ENCODE measurements at places on chromosomes 5 and 9.

DNA sequence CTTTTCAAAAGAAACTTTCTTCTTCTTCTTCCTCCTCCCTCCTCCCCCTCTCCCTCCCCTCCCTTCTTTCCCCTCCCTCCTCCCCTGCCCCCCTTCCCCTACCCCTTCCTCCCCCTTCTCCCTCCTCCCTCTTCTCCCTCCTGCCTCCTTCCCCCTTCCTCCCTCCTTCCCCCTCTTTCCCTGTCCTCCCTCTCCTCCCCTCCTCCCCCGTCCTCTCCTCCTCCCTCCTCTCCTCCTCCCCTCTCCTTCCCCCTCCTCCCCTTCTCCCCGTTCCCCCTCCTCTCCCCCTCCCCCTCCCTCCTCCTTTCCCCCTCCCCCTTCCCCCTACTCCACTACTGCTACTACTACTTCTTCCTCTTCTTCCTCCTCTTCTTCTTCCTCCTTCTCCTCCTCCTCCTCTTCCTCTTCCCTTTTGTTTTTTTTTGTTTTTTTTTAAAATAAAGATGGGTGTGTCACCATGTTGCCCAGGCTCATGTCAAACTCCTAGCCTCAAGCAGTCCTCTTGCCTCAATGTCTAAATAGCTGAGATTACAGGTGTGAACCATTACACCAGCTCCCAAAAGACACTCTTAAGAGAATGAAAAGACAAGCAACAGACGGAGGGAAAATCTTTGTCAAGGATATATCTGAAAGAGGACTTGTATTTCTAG lies 87.5 kb downstream of the SCAMP1 start:
- DNase-seq, result no peak

- no peak for DNase-seq
These were observed 979.0 kb downstream of the EFNA5 start for GRCh38 chr5:106691701-106692100.

DNA sequence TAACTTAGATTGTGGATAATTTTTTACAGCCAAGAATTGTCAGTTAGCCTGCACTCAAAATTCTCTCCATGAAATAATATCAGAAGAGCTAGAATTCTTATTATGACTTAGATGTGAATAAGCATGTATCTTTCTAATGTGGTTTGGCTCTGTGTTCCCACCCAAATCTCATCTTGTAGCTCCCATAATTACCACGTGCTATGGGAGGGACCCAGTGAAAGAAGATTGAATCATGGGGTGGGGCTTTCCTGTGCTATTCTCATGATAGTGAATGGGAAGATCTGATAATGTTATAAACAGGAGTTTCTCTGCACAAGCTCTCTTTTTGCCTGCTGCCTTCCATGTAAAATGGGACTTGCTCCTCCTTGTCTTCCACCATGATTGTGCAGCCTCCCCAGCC lies 176.8 kb downstream of the MAT2B start:
- DNase-seq, result no peak

DNA sequence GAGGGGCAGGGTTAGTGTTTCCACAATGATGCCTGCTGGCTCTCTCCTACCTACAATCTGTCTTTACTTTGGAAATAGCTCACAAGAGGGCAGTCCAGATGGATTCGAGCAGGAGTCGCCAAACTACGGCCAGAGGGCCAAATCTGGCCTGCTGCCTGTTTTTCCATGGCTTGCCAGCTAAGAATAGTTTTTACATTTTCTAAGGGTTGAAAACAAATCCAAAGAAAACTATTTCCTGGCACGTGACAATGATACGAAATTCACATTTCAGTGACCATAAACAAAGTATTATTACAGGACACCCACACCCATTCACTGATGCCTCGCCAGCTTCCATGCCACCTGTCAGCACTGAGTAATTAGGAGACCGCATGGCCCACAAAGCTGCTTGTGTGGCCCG lies 162.9 kb upstream of the WWC1 start:
- DNase-seq, result no peak

DNA sequence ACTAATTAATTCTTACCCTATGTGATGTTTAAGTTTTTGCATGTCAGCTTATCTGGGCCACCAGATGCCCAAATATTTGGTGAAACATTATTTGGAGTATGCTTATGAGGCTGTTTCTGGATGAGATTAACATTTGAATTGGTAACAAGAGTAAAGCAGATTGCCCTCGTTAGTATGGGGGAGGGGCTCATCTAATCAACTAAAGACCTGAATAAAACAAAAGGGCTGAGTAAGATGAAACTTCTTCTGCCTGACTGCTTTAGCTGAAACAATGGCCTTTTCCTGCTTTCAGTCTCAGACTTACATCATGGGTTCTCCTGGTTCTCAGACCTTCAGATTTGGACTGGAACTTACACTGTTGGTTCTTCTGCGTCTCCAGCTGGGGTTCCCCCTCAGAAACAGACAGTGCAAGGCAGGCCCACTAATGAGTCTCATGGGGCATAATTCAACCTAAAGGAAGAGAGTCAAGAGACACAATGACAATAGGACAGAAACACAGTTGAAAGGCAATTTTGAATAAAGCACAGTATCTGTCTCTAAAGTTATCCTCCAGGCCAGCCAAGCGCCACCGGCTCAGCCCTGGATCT lies 288.4 kb downstream of the CAAP1 start:
- no peak for DNase-seq

GRCh38 chr5:107704681-107705401 lies 34.1 kb upstream of the EFNA5 start:
- DNase-seq, result no peak

- DNase-seq, result no peak
These were observed 206.6 kb downstream of the SPOCK1 start for GRCh38 chr5:137292461-137293027.

- DNase-seq, result no peak
These were observed 177.6 kb upstream of the MVB12B start for GRCh38 chr9:126148994-126149393.

DNA sequence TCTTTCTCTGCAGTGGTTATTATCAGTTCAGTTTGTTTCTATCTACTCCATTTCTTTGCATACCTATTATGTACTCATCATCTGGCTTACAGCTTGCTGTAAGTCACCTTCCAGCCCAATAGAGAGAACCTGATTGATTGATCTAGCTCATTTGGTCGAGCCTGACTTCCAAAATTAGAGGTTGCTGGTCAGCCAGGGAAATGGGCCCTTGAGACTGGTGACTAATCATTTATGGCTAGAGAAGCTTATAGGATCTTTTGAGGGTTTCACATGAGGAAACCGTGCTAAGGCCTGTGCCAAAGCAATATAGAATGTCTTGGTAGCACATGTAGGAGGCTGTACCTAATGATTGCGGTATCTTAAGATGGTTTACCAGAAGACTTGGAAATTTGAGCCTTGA lies 5.8 kb downstream of the SREK1 start:
- DNase-seq, result no peak

DNA sequence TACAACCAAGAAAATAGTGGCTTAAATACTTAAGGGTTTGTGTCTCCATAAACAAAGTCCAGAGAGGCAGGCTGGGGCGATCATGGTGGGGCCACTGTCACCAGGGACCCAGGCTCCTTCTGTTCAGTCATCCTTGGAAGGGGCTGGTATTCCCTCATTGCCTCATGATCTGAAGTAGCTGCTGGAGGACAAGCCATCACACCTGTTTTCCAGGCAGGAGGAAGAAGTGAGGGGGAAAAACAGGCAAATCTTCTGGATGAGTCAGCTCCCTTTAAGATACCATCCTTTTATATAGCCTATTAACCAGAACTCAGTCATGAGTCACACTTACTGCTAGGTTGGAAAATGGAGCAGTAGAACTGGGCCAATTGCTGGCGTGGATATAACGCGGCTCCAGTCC lies 92.3 kb downstream of the DAP start:
- DNase-seq, result no peak

DNA sequence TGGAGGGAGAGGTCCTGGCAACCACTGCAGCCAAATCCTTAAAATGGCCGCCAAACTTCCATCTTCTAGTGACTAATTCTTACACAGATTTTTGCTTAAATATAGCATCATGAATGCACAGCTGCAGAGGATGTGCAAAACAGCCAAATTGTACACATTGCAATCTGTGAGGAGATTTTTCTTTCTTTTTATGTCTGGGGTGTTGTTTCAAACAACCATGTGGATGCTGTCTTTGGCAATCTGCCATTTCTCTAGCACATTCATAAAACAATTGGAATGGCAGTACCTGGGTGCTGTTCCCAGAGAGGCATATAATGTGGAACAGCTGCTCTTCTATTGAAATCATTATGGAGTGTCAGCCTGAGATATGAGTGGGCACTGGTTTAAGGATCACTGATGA lies 1082.9 kb upstream of the SEMA6A start:
- DNase-seq, result no peak

GRCh38 chr5:74767579-74767913 lies 497 bp downstream of the NSA2 start:
- DNase-seq, result no peak

DNA sequence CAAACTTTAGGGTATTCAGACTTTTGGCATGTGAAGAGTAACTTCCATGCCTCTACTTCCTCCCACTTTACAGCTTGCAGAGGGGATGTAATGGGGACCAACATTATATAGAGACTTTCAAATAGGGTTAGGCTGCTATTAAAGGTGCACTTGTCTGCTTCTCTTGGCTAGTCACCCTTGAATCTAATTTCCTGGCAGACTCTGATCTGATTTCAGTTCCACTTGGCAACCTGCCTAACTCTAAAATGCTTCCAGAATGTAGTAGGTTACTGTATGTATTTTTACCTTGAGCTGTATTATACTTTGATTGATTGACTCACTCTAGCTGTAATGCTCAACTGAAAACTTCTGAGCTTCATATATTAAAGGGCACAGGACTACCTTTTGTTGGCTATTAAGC lies 693.4 kb downstream of the KCTD16 start:
- DNase-seq, result no peak

DNA sequence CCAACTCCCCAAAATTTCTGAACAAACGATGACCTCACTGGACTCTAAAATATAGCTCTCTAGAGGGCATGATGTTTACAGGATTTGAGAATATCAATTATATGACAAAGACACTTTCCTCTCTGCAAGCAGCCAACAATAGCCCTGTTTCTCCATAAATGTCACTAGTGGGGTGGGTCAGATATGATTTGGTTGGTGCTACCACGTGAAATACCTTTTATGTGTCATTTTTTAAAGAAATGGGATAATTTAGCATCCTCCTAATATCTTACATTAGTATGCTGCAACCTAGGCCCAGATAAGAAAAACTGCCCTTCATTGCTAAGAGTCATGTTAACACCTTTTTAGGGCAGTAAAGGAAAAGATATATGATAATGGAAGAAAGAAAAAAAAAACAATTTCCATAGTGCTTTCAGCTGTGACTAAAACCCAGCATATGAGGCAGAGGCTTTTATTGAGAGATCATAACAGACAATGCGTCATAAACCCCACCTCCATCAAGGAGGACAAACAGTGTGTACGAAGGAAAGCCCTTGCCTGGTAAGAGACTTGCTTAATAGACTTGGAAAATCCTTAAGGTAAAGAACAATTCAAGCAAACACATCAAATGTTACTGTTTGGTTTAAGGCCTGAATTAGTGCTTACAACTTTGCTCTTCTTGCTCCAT lies 372.4 kb upstream of the PAPPA start:
- no peak for DNase-seq

- DNase-seq, result no peak
These were observed 49.6 kb downstream of the NIPAL4 start for GRCh38 chr5:157509587-157509986.

DNA sequence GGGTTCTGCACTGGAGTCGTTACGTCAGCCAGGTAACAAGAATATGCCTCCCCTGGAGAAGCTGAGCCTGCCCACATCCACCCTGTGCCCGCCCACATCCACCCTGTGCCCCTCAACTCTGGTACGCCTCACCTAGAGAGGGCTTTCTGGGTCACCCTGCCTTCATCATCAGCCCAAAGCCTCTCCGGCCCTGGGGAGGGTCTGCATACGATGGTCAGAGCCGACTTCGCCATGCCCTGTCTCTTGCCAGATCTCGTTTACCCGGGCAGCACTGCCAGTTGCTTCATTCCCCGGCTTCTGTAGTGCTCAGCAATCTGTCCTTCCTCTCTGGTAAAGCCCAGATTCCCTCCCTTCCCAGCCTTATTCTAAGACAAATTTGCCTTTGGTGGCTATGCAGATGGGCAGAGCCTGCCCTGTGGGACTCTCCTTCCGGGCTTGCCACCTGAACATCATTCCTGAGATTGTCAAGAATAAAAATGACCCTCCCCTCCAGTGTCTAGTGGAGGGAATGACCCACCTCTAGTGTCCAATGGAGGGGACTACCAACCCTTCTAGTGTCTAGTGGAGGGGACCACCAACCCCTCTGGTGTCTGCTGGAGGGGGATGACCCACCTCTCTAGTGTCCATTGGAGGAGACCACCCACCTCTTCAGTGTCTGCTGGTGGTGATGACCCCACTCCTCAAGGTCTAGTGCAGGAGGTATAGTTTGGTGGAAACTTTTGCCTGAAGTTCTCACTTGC lies 3.4 kb downstream of the PLEKHG4B start:
- no peak for DNase-seq

DNA sequence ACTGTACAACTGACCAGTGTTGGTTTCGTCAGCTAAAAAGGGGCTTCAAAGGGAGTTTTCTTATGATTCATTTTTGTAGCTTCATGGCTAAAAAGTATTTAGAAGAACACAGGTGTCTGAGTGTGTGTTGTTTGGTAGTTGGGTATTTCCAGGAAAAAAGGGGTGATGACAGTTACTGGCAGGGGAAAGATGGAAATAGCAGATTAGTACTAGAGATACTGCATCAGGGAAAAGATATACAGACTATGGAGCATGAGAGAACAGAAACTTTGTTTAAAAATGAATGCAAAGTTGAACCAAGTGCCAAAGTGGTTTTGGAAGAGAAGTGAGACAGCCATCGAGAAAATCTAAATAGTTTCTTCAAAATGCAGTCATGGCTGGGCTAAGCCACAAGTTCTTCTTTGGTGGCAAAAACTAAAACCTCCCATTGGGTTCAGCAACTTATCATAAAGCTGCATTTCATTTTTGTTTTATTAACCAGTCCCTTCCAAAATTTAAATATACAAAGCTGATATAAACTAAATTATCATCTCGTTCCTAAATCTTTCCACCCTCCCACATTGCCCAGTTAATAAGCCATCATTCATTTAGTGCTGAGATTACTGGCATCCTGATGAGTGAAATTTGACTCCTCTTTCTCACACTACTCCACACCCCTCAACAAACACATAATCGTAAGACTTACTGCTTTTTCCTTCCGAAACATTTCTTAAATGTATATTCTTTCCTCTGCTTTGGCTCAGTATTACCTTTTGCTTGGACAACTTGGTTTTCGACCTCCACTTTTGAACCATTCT lies 33.5 kb downstream of the ELL2 start:
- no peak for DNase-seq

GRCh38 chr5:174425964-174426290 lies 298.5 kb upstream of the MSX2 start:
- no peak for DNase-seq

DNA sequence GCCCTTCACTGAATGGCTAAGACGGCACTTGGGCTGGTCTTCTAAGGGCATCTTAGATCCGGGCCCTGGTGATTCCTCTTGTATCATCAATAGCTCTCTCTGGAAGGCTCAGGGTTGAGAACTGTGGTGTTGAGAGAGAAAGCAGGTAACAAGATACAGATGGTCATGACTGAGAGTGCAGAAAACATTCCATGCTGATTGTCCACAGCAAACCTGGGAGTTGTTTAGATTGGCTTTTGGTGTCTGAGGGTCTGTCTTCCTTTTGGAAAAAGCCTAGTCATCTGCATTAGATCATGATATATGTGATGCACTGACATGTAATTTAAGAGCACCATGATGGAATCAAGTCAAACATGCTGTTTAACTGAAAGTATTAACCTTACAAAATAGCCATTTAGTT lies 331.9 kb downstream of the ADAMTS6 start:
- no peak for DNase-seq

- no peak for DNase-seq
These were observed 113.7 kb downstream of the TMEM232 start for GRCh38 chr5:110612794-110613247.

GRCh38 chr9:113695901-113696300 lies 180.2 kb upstream of the ZNF618 start:
- DNase-seq, result no peak
